Activated CD8-positive, alpha-beta T cell treated with anti-CD3 and anti-CD28 coated beads, Interleukin-2, amount 10 ng/mL, durations not matched to agents 7 days and 5 days (primary cell): ENCODE measurements at places on chromosomes 11 and 22. TPM values are rescaled to one million over a fixed set of nuclear protein-coding genes. Genes with fewer than 3 reads are reported as not detected.

PSMC3 gene
- 179 TPM for total RNA-seq

GRCh38 chr11:6216501-6216900, 11.1 kb downstream of the C11orf42 start:
- DNase-seq = no peak

GRCh38 chr11:68436162-68436888, 24.2 kb upstream of the PPP6R3 start:
- no peak for DNase-seq

GRCh38 chr11:107174856-107175255, 156.6 kb upstream of the GUCY1A2 start:
- DNase-seq = no peak

E2F8 gene
- 44.4 TPM for total RNA-seq

GRCh38 chr11:11501546-11502262, 120.1 kb downstream of the GALNT18 start:
- no peak for DNase-seq
